Left colon (tissue), 2 donors: ENCODE measurements at places on chromosomes 12 and 14.

DNA sequence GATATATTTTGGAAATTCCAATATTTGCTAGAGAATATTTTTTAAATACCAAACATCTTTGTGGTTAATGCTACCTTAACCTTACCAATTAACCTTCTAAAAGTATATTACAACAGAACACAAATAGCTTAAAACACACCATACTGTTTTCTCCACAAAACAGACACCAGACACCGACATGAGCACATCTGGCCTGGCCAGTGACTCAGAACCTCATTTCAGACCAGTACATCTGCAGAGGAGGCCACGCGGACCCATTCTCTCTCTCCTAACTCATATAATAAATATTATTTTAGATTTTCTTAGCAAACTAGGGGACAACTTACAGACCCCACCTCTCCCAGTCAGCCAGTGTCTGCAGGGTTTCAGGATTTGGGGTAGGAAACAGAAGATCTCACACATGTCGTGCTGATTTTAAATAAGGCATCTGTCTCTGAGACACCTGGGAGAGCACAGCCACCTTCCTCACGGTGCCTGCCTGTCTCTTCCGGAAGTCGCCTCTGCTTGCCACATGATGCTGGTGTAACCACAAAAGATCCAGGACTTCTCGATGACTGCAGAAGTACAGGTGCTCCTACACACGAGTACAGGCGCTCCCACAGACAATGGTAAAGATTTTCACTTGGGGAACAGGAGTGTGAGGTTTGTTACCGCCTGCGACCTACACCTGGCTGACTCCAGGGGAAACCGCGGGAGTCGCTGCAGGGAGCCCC, 9.7 kb upstream of the ANKLE2 start:
- DNase-seq: peak; percentile 28

DNA sequence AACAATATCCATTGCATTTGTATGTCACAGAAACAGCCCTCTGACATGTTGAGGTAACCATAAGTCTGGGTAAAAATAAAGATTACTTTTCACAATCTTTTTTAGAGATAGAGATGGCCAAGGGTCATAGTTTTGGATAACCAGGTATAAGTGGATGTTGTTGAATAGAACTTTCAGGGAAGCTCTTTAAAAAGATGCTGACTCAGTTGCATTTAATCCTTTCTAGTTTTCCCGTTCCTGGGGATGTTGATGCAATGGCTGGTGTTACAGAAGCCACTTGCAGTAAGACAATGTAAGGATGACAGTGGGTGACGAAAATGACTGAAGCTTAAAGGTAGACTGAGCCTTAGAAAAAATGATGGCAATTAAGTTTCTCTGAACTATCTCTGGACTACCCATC, 1473.7 kb downstream of the AACS start:
- no peak for DNase-seq

DNA sequence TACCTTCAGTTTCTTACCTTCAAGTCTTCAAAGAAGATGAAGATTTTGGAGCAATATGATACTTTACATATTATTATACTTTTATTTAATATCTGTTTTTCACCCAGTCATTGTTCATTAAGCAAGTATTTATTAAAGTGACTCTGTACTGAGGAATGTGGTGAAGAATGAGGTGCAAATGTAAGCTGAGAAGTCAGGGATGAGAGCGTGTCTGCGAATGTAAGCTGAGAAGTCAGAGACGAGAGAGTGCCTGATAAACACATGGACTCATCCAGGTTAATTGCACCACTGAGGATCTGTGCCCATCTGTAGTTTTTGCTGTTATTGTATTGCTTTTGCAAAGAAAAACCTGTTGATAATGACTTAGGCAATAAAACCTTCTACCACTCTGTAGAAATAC, 211.9 kb upstream of the FAR2 start:
- DNase-seq: no peak

DNA sequence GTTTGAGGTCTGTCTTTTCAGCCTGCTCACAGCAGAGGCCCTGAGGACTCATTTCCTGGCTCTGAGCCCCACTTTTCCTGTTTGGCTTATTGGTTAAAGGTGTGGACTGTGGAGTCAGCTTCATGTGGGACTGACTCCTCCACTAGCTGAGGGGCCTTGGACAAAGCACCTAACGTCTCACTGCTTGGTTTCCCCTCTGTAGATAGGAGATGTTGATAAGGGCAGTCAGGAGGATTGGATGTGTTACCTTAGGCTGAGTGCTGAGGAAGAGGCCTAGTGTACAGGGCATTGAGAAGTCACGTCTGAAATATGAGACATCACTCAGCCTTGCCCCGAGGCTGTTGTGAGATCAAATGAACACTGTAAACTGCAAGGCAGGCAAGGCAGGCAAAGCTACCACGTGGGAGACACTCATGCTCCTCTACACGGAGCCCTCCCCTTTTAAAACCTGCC, 27.1 kb upstream of the TCL1A start:
- DNase-seq: no peak

DNA sequence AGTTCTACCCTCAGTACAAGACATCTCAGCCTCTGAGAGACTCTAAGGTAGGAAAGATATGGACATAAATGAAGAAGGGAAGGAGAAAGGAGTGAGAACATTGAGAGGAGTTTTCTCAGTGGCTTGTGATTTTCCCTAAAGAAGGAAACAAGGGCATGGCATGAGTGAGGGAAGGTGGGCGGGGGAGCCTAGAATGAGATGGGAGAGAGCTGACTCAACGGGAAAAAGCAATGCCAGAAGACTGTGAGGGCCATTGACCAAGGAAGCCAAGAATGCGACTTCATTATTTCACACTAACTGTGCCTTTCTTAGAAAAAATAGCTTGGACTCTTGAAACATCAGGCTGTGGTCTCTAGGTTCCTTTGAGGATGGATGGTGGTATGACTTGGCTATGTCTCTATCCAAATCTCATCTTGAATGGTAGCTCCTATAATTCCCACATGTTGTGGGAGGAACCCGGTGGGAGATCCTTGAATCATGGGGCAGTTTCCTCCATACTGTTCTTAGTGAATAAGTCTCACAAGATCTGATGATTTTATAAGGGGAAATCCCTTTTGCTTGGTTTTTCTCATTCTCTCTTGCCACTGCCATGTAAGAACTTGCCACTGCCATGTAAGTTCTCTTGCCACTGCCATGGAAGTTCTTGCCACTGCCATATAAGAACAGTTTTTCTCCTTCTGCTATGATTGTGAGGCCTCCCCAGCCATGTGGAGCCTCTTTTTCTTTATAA, 279.6 kb downstream of the NUAK1 start:
- no peak for DNase-seq

GRCh38 chr12:110465024-110465423, 3.0 kb downstream of the GPN3 start:
- no peak for DNase-seq
